Stimulated activated CD4-positive, alpha-beta T cell treated with anti-CD3 and anti-CD28 coated beads, Interleukin-1b, Interleukin-23, amount 100 ng/mL, for 1 hour (primary cell): ENCODE measurements at places on chromosomes 1 and 21.

GRCh38 chr1:38139738-38140487, 93.3 kb upstream of the POU3F1 start:
- no peak for DNase-seq

- no peak for DNase-seq
Measured at GRCh38 chr1:176923283-176923682, 241.2 kb downstream of the ASTN1 start.

- no peak for DNase-seq
Measured at GRCh38 chr1:68811806-68812205, 314.9 kb upstream of the DEPDC1 start.

- DNase-seq: no peak
Measured at GRCh38 chr1:218365226-218365999, 20.3 kb downstream of the TGFB2 start.

DNA sequence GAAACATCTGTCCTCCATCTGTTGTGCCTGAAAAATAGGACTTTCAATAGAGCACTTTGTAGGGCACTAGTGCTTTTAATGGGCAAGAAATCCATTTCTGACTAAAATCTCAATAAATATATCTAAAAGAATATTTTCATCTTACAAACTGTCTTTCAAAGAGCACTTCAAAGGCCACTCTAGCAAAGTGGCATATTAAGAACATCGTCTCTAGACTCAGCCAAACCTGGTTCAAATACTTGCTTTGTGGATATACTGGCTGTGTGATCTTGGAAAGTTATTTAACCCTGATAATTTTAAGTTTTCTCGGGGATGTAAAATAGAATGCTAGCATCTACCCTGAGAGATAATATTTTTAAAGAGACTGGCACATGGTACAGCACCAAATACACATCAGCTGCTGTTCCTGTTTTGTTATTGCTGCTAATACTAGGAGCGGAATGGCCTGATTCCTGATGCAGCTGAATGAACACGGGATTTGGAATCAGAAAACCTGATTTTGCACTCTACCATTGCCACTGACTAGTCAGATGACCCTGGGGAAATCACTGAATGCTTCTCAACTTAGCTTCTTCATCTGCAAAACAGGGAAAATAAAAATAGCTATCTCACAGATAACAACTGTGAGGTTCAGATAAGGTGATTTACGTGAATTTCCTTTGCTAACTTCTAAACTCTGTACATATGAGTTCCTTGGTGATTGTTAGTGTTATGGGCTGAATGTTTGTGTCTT, 25.2 kb upstream of the LRRC8C start:
- DNase-seq: no peak

- DNase-seq: no peak
Measured at GRCh38 chr1:186828611-186829454, at the start of gene PLA2G4A. Gene PLA2G4A (plus strand): TSS chr1:186828949. CDS start chr1:186854355, 25,406 bp downstream.

- no peak for DNase-seq
Measured at GRCh38 chr1:51327386-51327785, 3.0 kb downstream of the TTC39A start.

DNA sequence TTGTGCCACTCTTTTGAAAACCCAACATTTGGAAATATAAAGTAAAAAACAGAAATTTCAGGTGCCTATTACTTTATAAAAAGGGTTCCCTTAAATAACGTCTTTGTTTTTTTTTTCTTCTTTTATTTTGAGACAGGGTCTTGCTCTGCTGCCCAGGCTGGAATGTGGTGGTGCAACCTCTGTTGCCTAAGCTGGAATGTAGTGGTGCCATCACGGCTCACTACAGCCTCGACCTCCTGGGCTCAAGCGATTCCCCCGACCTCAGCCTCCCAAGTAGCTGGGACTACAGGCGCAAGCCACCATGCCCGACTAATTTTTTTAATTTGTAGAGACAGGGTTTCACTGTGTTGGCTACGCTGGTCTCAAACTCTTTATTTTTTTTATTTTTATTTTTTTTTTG, 110.2 kb upstream of the HNRNPU start:
- DNase-seq: no peak

GRCh38 chr21:29299046-29299915, 559 bp downstream of the BACH1 start:
- peak; percentile 23 for DNase-seq

- DNase-seq: no peak
Measured at GRCh38 chr1:164841702-164842465, 282.9 kb downstream of the PBX1 start.
